Nasal cavity respiratory epithelium epithelial cell of viscerocranial mucosa (primary cell): ENCODE measurements at places on chromosomes 2 and 18. TPM values are rescaled to one million over a fixed set of nuclear protein-coding genes. Genes with fewer than 3 reads are reported as not detected.

MFSD2B gene
- total RNA-seq: 0.07 TPM in 1 of 2 replicates, not detected in the other

SESTD1 gene
- 18.8 and 22.1 TPM in 2 replicates for total RNA-seq

TLX2 gene
- not detected in 2 replicates for total RNA-seq

ANKRD44 gene
- total RNA-seq: 0.78 and 1.0 TPM in 2 replicates

MAPRE3 gene
- total RNA-seq: 2.1 and 9.8 TPM in 2 replicates

ERICH2 gene
- total RNA-seq: 1.7 and 2.9 TPM in 2 replicates

RFX8 gene
- not detected in 2 replicates for total RNA-seq

FLACC1 gene
- 0.34 and 0.71 TPM in 2 replicates for total RNA-seq

PDE11A gene
- 0.07 TPM in 1 of 2 replicates, not detected in the other for total RNA-seq

UGT1A5 gene
- 2.3 TPM in 1 of 2 replicates, not detected in the other for total RNA-seq

CPO gene
- total RNA-seq: 0.14 TPM in 1 of 2 replicates, not detected in the other

ATP8B1 gene
- 28.0 and 55.8 TPM in 2 replicates for total RNA-seq

CDK15 gene
- total RNA-seq: not detected in 2 replicates

SMYD1 gene
- total RNA-seq: not detected in 2 replicates

TMEM169 gene
- total RNA-seq: 0.14 and 0.34 TPM in 2 replicates

ATF2 gene
- total RNA-seq: 32.1 and 40.0 TPM in 2 replicates

FKBP1B gene
- total RNA-seq: 6.4 and 7.9 TPM in 2 replicates

UNC50 gene
- total RNA-seq: 50.2 and 50.6 TPM in 2 replicates

ASXL3 gene
- total RNA-seq: under 0.01 and 0.14 TPM in 2 replicates

SIX2 gene
- total RNA-seq: 3.4 and 11.6 TPM in 2 replicates

SERPINB12 gene
- 0.28 and 0.34 TPM in 2 replicates for total RNA-seq

DNPEP gene
- total RNA-seq: 50.6 and 59.5 TPM in 2 replicates

ROCK2 gene
- 26.7 and 33.0 TPM in 2 replicates for total RNA-seq

SKOR2 gene
- total RNA-seq: not detected in 2 replicates

UPP2 gene
- total RNA-seq: not detected in 2 replicates

KANSL1L gene
- 9.2 and 13.0 TPM in 2 replicates for total RNA-seq

PID1 gene
- 3.3 and 3.8 TPM in 2 replicates for total RNA-seq

TFCP2L1 gene
- 6.8 and 20.7 TPM in 2 replicates for total RNA-seq
